ENCODE measurements at places on chromosomes 12 and 14.

DNA sequence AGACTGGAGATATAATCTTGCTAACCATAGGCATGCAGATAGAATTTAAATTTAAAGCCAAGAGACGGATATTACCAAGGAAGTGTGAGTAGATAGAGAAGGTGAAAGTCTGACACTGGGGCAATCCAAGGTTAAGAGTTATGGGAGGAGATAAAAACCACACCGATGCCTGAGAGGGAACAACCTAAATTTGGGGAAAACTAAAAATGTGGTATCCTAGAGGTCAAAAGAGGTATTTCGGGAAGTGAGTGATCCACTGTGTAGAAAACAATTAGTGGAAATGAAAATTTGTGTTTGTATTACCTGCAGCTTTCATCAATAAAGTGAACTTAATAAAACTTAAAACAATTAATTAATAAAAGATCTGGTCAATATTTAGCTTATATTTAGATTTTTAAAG is 269.0 kb upstream of the RPL10L start:
- H3K27ac ChIP-seq, result no peak overlapping the region
- no peak for DNase-seq
- H3K4me3 ChIP-seq, result no peak overlapping the region
- H3K27me3 ChIP-seq, result no peaks in the 10 kb centered on the region
- H3K36me3 ChIP-seq, result no peaks in the 10 kb centered on the region

DNA sequence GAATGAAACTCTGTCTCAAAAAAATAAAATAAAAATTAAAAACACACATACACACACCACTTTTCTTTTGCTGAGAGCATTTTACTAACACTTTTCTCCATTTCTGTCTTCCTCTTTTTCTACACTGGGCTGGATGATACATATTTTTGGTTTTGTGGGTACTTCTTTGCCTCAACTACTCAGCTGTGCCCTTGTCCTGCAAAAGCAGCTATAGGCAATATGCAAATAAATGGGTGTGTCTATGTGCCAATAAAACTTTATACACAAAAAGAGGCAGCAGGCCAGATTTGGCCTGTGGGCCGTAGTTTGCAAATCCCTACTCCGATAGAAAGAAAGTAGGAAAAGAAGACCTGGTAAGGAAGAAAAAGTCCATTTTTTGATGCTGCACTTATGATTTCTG is 6.5 kb downstream of the CLMN start:
- no peaks in the 10 kb centered on the region for H3K36me3 ChIP-seq
- no peak for DNase-seq
- peaks cover 35% of the 10 kb centered on the region for H3K27me3 ChIP-seq
- no peak overlapping the region for H3K27ac ChIP-seq

GRCh38 chr12:52314511-52314910 is 6.7 kb downstream of the KRT83 start:
- H3K36me3 ChIP-seq, result no peaks in the 10 kb centered on the region
- no peak overlapping the region for H3K27ac ChIP-seq
- H3K4me3 ChIP-seq, result no peak overlapping the region
- no peak for DNase-seq

GRCh38 chr12:29314416-29314815 is 66.6 kb downstream of the ERGIC2 start:
- H3K4me3 ChIP-seq, result no peak overlapping the region
- H3K36me3 ChIP-seq, result no peaks in the 10 kb centered on the region
- H3K27ac ChIP-seq, result no peak overlapping the region
- no peaks in the 10 kb centered on the region for H3K27me3 ChIP-seq
- DNase-seq, result no peak

DNA sequence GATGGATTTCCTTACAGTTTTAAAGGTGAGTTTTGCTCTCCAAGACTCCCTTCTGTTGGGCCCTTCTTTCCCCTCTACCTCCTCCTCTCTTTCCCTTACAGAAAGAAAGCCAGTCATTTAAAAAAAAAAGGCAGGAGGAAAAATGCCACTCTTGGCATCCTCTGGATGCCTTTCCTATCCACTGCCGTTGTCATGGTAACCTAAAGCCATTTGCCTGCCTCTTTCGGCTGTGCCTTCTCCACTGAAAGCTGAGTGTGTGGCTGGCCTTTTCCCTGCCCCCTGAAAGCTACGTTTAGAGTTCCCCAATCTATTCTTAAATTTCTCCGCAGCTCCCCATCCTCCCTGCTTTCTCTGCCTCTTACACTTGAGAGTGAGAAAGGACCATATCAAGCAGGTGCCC is 67.1 kb downstream of the TUNAR start:
- no peaks in the 10 kb centered on the region for H3K36me3 ChIP-seq
- no peak overlapping the region for H3K27ac ChIP-seq
- H3K4me3 ChIP-seq, result no peak overlapping the region
- H3K4me1 ChIP-seq, result no peaks in the 10 kb centered on the region

DNA sequence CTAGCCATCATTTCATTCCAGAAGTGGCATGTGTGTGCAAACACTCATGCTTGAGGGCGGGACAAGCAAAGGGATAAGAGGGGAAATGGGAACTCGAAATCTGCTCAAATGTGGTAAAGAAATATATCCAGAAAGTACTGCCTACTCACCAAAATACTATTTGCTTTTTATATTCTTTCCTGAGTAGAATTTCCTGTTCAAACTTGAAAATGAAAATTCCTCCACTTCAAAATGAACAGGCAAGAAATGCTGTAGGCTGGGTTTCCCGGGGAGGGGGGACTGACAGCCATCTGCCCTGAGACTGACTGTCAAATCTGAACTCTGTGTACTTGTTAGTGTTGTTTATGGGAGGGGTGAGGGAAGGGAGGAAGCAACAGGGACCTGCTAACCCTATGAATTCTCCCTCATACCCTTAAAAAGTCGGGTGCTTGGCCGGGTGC is 34.6 kb downstream of the NTF3 start:
- no peak overlapping the region for H3K4me3 ChIP-seq
- H3K27ac ChIP-seq, result no peak overlapping the region
- H3K36me3 ChIP-seq, result no peaks in the 10 kb centered on the region
- DNase-seq, result no peak

DNA sequence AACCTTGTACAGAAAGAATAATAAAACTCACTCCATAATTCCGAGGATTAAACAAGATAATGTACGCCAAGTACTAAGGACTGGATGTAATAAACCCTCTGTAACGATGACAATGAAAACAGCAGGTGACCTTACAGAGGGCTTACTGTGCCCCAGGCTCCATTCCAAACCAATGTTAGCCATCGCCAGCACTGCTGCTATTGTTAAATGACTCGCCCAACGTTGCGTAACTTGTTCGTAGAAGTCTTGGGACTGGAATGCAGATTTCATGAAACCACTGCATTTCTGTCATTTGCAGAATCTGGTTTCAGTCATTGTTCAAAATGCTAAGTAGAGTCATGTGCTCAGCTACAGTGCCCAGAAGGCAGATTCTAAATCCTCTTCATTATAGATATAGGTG is 728 bp upstream of the STON2 start:
- H3K4me1 ChIP-seq, result peaks cover 32% of the 10 kb centered on the region
- peaks cover 33% of the 10 kb centered on the region for H3K27me3 ChIP-seq
- no peak overlapping the region for H3K4me3 ChIP-seq
- H3K27ac ChIP-seq, result no peak overlapping the region
- no peaks in the 10 kb centered on the region for H3K36me3 ChIP-seq
